Stimulated activated CD4-positive, alpha-beta T cell treated with anti-CD3 and anti-CD28 coated beads, Interleukin-1b, Interleukin-23, amount 100 ng/mL, for 24 hours (primary cell): ENCODE measurements at places on chromosomes 6 and 20.

DNA sequence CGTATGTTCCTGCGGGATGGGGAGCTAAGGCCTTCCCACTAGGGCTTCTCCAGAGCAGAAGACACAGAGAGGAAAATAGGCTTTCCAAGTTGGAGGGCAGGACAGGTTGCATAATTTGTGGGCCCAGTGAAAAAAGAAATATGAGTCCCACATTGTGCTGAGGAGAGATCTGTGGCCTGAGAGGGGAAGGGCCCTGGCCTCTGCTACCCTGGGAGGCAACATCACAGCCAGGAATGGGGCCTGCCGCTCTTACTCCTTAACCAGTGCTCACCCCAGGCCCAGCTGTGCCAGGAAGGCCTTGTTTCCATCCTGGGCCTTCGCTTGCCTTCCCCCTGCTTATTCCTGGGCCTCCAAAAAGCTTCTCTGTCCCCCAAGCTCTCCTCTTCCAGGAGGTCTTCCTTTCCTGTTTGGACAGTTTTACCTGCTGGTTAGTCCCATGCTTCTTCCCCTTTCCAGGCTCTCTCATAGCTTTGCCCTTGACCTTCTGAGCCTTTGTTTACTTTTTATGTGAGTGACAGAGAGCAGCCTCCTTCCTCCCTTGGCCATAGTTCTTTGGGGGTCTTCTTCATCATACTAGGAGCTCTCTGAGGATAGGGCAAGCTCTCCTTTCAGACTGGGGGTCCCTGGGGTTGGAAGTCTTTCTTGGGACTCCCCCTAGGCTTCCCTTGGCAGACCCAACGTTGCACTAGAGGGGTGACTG is 26.2 kb upstream of the VEGFA start:
- no peak for DNase-seq

GRCh38 chr6:30062471-30063178 is 1.6 kb downstream of the POLR1H start:
- DNase-seq = no peak

DNA sequence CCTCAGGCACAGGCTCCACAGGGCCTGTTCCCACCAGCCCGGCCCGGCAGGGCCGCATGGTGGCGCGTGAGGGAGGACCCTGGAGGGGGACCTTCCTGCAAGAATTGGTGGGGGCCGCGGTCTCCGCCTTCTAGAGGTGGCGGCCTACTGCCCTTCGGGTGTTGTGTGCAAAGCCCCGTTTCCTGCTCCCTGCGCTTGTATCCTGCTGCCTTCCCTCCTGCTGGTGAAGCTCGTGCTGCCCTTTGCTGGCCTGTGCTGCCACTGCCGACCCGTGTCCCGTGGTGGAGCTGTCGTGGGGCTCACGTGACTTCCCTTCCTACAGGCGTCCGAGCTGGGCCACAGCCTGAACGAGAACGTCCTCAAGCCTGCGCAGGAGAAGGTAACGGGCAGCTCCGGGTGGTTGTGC is 8.4 kb upstream of the COL20A1 start:
- no peak for DNase-seq

- no peak for DNase-seq
These were observed 271.0 kb downstream of the TSHZ2 start for GRCh38 chr20:53243152-53243551.

- DNase-seq = no peak
These were observed 43.7 kb downstream of the CCDC170 start for GRCh38 chr6:151537556-151537955.
